Retinal pigment epithelial cell (primary cell): ENCODE measurements at places on chromosomes 13 and 19.

DNA sequence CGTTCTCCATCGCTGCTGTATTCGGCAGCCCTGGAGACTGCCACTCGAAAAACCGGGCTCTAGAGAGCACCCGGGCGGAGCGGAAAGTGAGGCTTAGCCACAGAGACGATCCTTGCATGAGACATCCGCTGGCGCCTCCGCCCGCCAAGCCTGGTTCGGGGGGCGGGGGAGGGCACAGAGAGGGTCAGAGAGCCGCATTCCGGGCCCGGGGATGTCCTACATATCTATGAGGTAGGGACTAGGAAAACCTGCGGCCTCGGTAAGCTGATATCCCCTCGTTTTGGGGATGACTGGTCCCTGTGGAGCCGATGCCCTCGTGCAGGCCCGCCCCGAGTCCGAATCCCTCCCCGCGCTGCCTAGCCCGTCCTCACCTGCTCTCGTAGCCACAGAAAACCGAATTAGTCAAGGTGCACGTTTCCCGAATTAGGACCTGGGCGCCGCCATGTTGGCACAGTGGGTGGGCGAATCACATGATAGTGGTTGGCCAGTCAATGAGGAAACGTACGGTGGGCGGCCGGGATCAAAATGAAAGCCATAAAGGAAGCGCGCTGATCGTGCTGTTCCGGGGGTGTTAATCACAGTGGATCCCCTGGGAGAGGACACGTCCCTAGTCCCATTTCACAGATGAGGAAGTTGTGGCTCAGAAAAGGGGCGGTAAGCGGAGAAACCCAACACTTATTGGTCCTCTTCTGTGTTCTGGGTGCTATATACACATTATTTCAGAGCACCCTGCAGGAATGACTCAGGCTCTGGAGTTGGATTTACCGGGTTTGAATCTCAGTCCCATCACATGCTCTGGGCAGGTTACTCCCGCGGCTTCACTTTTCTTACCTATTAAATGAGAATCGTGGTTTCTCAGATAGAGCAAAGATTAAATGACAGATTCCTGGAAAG is at the start of gene TRMT1:
Gene TRMT1 (minus strand): TSS at position 459 of the 894 bp plus-strand sequence. CDS start 341 bp downstream, at position 118.
- peak; percentile 68 for DNase-seq

DNA sequence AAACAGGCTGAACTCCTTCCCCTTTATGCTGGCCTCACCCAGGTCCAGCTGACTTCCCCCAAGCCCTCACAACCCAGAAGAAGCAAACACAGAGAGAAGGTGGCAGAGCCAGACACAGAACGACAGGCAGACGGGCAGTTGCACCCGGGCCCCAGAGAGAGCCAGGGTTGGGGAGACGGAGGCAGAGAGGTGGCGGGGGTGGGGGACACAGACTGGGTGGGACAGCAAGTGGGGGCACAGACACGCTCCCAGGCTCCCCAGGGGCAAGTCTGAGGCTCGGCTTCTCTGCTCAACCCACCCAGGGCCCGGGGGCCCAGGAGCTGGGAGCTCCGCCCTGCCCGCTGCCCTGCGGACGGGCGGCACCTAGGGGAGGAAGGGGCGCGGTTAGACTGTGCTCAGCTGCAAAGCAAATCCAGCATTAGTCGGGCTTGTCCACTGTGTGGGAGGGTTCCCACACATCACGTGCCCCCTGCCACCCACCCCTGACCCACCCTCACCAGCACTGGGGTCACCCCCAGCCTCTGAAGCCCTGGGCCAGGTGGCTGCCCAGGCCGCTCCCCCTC is 31.3 kb upstream of the ASF1B start:
- no peak for DNase-seq

DNA sequence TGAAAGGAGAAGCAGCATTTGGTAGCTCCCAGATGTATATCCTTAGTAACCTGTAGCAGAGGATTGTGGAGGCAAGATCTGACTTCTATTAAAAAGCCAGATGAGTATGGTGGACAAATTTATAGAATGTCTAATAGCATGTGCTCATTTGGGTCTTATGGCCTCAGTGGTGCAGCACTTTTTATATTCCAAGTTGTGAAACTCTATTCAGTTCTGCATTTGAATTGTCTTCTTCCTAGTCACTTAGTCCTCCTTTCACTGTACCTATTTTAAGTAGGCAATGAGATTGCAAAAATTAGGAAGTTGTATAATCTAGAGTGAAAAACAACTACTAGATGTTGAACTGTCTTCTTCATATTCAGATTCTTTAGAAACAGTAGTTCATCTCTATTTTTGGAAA is 412.5 kb upstream of the PCDH9 start:
- no peak for DNase-seq

GRCh38 chr13:104008075-104008474 is 941.9 kb upstream of the SLC10A2 start:
- no peak for DNase-seq

- DNase-seq, result no peak
These were observed 44.7 kb downstream of the PSPC1 start for GRCh38 chr13:19737844-19738557.

GRCh38 chr19:18496167-18496979 is 25.5 kb downstream of the ELL start:
- DNase-seq, result no peak

DNA sequence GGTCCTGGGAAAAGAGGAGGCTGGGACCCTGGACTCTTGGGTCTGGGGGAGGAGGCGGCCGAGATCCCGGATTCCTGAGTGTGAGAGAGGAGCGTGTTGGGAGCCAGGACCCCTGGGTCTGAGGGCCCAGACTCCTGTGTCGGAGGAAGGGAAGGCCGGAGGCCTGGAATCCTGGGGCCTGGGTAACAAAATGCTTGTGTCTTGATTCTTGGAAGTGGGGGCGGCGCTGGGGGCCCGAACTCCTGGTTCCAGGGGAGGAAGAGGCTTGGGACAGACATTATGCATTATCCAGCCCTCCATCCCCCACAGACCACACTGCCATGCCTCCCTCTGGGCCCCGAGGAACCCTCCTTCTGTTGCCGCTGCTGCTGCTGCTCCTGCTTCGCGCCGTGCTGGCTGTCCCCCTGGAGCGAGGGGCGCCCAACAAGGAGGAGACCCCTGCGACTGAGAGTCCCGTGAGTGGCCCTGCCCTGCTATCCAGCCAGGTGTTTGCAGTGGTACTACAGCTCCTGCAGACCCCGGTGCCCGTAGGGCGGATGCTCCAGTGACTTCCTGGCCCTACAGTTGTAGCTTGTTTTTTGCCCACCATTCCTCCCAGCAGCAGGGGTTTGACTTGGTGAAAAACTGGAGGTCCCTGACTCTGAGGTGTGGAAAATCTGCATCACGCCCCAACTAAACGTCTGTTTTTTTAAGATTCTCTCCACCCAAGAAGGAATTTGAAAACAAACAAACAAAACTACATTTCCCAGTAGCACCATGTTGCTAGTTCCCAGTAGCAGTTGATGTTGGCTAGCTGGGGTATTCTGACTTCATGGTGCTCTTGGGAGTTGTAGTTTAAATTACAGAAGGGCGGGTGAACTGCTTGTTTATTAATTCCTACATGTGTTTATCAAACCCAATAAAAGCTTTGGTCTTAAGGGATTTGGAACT is 630 bp downstream of the NUCB1 start:
- DNase-seq, result no peak

- peak; percentile 46 for DNase-seq
These were observed 87.2 kb downstream of the SLC7A1 start for GRCh38 chr13:29508130-29508875.

DNA sequence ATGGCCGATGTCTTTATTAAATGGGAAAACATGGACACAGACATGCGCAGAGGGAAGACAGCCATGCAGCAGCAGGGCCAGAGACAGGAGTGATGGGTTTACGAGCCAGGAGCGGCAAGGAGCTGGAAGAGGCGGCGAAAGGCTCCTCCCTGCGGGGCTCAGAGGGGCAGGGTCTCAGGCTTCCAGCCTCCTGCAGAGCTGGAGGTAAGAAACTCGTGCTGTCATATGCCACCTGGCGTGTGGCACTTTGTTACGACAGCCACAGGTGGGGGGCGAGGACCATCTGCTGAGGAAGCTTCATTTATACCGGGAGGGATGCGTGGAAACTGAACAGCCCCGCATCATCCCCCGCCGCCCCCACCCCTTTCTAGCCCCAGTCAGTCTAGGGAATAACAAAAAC is 52.0 kb upstream of the SPACA7 start:
- no peak for DNase-seq

GRCh38 chr13:99193152-99193551 is 7.5 kb upstream of the UBAC2 start:
- DNase-seq, result no peak

- DNase-seq, result no peak
These were observed 413.1 kb downstream of the KCNRG start for GRCh38 chr13:50428183-50428877.

DNA sequence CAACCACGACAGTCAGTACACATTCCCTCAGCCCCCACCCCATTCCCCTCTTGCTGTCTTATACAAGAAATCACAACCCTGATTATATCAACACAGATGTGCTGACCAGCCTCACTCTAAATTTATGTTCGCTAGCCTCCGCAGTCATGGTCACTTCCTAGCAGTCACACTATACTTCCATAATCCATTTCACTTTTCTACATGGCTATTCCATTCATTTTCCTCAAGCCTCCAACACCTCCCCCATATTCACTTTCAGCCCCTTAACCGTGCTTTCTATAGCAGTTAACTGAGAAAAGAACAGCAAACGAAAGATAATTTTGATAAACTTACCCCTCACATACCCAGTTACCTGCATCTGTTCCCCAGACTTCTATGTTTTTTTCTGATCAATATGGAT is 8.4 kb downstream of the LSM14A start:
- DNase-seq, result no peak

DNA sequence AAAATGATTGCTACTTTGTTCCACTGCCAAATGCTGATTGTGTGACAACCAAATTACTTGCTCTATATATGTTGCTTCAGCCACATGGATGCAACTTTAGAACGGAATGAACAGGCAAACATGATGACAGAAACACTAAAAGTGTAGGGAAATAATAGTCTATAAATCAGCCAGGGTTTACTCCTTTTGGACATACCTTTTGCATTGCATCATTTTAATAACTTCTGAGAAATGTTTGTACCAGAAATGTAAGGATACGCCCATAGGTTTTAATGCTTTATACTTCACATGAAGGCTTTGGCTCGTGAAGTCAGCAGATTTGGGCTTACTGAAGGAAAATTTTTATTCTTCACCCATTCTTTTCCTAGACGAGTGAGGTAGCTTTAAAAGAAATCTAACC is 141.0 kb downstream of the POSTN start:
- DNase-seq, result no peak

- no peak for DNase-seq
These were observed 14.7 kb upstream of the ZNF14 start for GRCh38 chr19:19747357-19748220.

- no peak for DNase-seq
These were observed 36.0 kb upstream of the KPNA3 start for GRCh38 chr13:49828453-49828852.

DNA sequence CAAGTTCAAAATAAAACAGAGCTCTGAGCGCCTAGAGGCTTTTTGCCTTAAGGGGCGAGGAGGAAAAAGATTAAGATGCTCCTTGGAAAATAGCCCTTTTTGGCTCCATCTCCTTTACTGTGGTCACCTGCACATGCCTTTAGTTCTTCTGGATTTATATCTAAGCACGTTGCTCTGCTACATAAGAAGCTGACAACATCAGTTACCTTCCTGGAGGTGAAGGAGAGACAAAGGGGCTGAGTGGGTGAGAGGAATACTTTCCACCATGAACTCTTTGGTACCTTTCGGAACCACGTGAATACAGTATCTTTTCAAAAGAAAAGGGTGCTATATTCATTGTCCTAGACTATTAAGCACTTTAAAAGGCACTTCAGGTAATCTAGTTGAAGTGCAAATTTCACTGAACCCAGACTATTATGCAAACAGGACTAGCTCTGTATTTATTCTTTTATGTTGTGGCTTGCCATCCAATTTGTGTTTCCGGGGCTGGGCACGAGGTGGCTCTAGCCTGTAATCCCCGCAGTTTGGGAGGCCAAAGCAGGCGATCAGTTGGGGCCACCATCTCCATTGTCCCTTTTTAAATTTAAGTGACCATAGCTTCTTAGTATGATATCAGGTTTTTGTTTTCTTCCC is 201.5 kb downstream of the TM9SF2 start:
- no peak for DNase-seq

DNA sequence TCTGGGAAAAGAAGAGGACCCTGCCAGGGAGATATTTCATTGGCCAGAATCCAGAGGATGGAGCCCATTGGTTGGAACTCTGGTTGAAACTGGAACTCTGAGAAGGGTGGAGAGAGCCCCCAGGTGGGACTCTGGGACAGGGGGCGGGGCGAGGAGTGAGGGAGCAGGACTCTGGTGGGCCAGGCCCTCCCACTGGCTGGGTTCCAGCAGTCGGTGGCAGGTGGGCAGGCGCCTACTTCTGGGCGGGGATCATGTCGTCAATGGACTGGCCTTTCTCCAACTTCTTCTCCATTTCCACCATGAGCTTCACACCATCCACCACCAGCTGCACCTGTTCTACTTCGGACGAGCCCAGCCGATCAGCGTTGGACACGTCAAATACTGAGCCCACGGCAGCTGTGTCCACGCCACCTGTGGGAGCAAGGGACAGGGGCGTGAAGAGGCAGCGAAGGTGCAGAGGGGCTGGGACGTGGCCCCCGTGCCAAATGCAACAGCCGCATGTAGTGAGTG is 16.1 kb downstream of the CKM start:
- DNase-seq, result no peak

DNA sequence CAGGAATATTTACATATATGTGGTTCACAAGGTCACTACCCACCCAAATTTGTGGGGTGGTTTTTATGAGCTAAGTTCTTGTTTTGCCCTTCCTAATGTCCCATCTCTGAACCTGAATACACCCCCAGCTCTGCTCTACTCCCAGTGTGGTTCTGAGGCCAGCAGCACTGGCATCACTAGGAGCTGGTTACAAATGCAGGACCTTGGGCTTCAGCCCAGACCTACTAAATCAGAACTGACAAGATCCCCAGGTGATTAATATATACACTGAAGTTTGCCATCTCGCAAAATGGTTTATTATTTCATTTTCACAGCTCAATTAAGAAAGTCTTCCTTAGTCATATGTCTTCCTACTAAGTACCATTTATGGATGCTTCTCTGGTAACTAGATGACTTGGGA is 67.9 kb downstream of the FOXO1 start:
- DNase-seq, result no peak

DNA sequence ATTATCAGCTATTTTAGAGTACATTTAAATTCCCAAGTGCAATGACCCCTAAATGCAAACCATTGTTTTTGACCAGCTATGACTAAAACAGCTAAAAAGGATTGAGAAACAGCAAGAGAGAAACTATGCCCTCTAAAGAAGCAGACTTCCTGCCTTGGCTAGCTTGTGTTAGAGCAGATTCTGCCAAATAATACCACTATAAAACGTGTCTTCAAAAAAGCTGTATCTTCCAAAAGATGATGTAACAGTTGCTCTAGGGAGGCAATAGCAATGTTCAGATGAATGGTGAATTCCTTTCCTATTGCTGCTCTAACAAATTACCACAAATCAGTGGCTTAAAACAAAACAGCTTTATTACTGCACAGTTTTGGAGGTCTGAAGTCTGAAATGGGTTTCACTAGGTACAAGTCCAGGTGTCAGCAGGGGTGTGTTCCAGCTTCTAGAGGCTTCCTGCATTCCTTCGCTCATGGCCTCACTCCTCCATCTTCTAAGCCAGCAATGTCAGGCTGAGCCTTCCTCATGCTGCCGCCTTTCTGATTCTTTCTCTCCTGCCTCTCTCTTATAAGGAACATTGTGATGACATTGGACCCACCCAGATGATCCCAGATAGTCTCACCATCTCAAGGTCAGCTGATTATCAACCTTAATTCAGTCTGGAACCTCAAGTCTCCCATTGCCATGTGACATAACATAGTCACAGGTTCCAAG is 84.5 kb downstream of the LRRC63 start:
- DNase-seq, result peak; percentile 80
